Cardiac muscle cell (in vitro differentiated cells and primary cell): ENCODE measurements at places on chromosomes 4 and X. TPM values are rescaled to one million over a fixed set of nuclear protein-coding genes. Genes with fewer than 3 reads are reported as not detected.

The MID1IP1 gene
- total RNA-seq: 44.7 and 80.4 TPM in 2 replicates

GRCh38 chr4:176654565-176655216 is 138.0 kb downstream of the VEGFC start:
- H3K36me3 ChIP-seq: no peaks in the 10 kb centered on the region
- H3K4me1 ChIP-seq: no peaks in the 10 kb centered on the region
- DNase-seq: no peak

DNA sequence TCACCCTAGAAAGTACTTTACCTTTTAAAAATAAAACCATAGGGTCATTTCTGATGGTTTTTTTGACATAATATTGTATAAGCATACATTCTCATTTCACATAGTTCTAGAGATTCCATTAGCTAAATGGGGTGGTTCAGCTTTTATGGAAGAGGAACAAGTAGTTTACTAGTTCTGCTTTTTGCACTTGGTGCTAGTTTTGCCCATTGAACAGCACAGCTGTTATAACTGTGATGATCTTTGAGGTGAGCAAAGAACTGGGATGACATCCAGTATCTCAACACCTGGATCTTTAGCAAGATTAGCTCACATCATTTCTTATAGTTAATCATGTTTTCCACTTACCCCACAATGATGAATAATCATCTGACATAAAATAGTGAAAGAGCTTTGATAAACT is 40.9 kb downstream of the MOB1B start:
- no peaks in the 10 kb centered on the region for H3K4me1 ChIP-seq
- no peak for DNase-seq
- no peaks in the 10 kb centered on the region for H3K27me3 ChIP-seq
- no peak overlapping the region for H3K27ac ChIP-seq
- H3K4me3 ChIP-seq: no peak overlapping the region
- peaks cover 2% of the 10 kb centered on the region for H3K36me3 ChIP-seq

DNA sequence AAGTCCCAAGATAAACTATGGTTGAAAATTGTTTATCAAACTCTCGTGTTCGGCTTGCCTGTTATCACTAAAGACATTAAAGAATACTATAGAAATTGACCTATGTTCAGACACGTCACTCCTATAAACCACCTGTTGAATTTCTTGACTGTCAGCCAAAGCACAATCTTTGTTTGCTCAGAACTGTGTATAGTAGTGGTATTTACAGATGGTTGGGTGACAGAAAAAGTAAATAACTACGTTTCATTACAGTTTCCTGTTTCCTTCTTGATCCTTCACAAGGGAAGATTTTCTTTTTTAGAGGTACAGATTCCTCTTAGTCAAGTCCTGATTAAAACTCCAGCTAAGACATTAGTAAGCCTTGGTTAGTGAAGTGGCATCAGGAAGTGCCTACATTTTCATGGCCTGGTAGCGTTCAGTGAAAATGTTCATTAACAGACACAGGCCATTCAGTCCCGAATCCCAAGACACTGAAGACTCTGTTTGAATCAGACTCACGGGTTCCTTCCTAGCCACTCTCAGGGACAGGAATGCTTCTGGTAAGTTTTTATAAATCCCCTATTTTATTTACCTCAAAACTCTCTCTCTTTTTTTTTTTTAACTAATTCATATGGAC is at the start of gene SMIM31:
Gene SMIM31, plus strand, starts transcription at position 259 of the 616 bp plus-strand sequence. CDS start 16,313 bp downstream, outside the sequence.
- DNase-seq: no peak
- no peak within 1 kb of the TSS for H3K4me3 ChIP-seq
- no peaks in the 10 kb centered on the region for H3K4me1 ChIP-seq
- H3K36me3 ChIP-seq: no peaks in the 10 kb centered on the region

- no peak for DNase-seq
- peaks cover 7% of the 10 kb centered on the region for H3K27me3 ChIP-seq
- H3K4me1 ChIP-seq: peaks cover 12% of the 10 kb centered on the region
- H3K27ac ChIP-seq: no peak overlapping the region
- H3K4me3 ChIP-seq: no peak overlapping the region
Measured at GRCh38 chr4:130545596-130545995, 1449.6 kb downstream of the C4orf33 start.

DNA sequence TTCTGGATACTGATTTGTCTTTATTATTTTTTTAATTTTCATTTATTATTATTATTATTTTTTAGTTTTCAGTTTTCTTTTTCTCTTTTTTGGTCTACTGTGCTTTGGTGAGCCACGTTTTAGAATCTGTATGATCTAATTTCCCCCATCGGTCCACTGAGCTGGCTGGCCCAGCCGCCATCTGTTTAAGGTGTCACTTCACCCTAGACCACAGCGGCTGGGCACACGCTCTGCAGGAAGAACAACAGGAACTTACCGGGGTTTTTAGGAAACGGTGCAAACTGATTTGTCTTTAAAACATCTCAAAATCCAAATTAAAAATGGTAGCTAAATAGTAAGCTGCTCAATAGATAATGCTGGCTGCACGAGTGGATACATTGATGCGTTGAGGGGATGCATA is 48.8 kb upstream of the AMOT start:
- H3K36me3 ChIP-seq: no peaks in the 10 kb centered on the region
- H3K4me3 ChIP-seq: no peak overlapping the region
- no peaks in the 10 kb centered on the region for H3K4me1 ChIP-seq
- no peaks in the 10 kb centered on the region for H3K27me3 ChIP-seq

DNA sequence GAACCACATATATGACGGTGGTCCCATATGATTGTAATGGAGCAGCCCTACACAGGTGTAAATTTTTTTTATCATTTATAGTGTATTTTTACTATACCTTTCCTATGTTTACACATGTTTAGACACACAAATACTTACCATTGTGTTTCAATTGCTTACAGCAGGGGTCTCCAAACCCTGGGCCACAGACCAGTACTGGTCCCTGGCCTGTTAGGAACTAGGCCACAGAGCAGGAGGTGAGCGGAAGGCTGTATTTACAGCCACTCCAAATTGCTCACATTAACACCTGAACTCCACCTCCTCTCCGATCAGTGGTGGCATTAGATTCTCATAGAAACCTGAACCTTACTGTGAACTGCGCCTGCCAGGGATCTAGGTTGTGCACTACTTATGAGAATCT is 201.8 kb upstream of the NDST4 start:
- no peak for DNase-seq
- H3K4me1 ChIP-seq: no peaks in the 10 kb centered on the region
- H3K4me3 ChIP-seq: no peak overlapping the region
- no peak overlapping the region for H3K27ac ChIP-seq
